Stimulated activated CD4-positive, alpha-beta T cell treated with anti-CD3 and anti-CD28 coated beads, Interleukin-4, amount 100 ng/mL, for 24 hours (primary cell): ENCODE measurements at places on chromosomes 7 and 10.

GRCh38 chr10:15169555-15170401 is 1.3 kb upstream of the NMT2 start:
- peak; percentile 50 for DNase-seq

GRCh38 chr10:72338180-72338579 is 16.5 kb downstream of the DNAJB12 start:
- DNase-seq = no peak

DNA sequence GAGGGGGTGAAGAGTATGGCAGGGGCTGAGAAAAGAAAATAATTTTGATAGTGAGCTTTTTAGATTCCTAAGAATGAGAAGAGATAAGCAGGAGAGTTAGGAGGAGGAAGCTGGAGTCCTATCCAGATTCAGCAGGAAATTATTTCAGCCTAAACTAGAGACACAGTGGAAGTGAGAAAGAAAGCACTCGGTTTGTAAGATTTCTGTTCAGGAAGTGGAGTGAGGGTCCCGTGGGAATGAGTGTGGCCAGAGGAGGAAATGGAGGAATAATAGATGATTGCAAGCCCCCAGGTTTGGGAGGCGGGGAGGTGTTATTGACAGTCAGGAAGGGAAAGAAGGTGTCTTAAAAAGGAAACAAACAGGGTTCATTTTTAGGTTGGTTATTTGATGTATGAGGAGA is 84.8 kb upstream of the NRP1 start:
- no peak for DNase-seq

DNA sequence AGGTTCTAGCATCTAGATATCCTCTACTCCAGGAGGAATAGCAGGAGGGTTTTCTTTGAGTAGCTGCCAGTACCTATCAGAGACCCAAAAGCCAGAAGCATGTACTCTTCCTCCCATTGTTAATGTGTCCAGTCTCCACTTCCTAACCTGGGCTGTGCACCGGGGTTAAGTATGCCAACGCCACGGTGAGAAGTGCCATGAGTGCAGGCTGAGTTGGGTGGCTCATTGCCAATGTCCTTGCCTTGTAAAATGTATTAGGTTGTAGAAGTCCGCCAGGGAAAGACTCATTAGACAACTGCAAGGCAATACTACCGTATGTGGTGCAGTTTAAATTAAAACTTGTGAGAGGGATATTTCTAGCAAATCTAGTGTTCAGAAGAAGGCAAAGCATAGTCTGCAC is 55.0 kb upstream of the PRR15 start:
- no peak for DNase-seq

DNA sequence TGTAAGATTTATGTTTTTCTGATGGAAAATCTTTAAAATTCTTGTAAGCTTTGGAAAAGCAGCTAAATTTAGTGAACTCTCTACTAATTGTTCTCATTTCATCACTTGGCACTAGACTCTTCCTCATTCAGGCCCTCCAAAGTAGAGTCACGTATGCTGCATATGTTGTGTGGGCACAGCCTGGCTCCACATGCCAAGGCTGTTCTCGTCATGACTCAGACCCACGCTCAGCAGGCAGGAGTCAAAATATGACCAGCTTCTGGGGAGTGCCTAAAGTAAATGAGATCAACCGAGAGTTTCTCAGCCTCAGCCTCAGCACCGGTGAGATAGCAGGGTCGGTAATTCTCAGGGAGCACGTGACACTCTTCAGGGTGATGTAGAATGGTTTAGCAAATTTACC is 1672.9 kb downstream of the REEP3 start:
- DNase-seq = no peak

GRCh38 chr7:95871075-95871848 is 98.9 kb downstream of the DYNC1I1 start:
- no peak for DNase-seq

- DNase-seq = no peak
Measured at GRCh38 chr10:24929904-24930303, 22.5 kb downstream of the PRTFDC1 start.

DNA sequence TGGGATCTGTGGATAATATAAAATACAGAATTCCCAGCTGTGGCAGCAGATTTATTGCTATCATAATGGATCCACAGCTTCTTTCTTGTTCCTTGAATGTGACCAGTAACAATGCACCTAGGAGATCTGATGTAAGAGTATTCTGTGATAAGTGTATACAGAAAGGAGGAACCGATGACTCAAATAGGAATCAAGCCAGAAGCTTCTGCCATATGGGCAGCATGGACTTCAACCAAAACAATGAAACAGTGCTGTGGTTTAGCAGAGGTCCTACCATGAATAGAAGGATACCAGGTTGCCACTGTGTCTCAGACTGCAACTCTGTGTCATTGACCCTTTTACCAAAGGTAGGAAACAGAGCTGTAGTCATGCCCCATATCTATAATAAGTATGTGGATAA is 81.8 kb downstream of the PTPRZ1 start:
- DNase-seq = no peak

DNA sequence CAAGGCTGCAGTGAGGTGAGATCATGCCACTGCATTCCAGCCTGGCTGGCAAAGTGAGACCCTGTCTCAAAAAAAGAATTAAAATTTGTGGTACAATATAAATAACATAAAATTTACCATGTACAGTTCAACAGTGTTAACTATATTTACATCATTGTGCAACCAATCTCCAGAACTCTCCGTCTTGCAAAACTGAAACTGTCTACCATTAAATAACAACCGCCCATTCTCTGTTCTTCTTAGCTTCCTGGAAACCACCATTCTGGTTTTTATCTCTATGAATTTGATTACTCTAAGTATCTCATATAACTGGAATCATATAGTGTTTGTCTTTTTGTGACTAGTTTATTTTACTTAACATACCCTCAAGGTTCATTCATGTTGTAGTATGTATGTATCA is 167.6 kb downstream of the AUTS2 start:
- DNase-seq = no peak
